DMS53 (cell line): ENCODE measurements at places on chromosomes 7 and 10.
A peak's percentile ranks its signal among the peaks of the same experiment; 100 is the strongest.

DNA sequence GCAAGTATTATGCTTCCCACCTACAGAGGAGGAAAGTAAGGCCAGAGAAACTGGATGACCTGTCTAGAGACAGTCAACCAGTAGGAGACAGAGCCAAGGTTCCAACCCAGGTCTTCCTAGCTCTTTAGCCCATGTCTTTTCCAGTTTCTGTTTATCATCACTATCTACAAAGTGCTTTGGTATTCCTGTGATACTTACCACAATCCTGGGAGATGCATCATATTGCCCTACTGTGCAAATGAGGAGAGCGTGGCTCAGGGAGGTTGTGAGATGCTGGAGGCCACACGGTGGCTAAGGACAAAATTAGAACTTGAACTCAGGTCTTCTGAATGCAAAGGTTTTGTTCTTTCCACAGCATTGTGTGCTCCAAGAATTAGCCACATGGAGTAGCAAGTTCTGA lies 11.2 kb upstream of the PLEKHA1 start:
- no peak for DNase-seq

DNA sequence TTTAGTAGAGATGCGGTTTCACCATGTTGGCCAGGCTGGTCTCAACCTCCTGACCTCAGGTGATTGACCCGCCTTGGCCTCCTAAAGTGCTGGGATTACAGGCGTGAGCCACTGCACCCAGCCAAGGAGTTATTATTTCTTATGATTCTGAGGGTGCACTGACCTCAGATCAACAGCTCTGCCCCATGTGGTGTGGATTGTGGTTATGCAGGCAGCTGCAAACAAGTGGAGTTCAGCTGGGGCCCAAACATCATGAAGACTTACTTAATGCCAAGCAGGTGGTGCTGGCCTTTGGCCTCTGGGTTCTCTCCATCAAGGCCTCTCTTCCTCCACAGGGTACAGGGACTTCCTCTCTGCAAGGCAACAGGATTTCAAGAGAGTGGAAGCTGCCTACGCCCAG lies 45.1 kb upstream of the OPTN start:
- peak; percentile 14 for DNase-seq

GRCh38 chr10:992467-992866 lies 4.2 kb downstream of the GTPBP4 start:
- DNase-seq = no peak

- DNase-seq = no peak
Measured at GRCh38 chr10:117261501-117261900, 20.6 kb downstream of the SLC18A2 start.
